SW480 (cell line): ENCODE measurements at places on chromosomes 2 and 18.

DNA sequence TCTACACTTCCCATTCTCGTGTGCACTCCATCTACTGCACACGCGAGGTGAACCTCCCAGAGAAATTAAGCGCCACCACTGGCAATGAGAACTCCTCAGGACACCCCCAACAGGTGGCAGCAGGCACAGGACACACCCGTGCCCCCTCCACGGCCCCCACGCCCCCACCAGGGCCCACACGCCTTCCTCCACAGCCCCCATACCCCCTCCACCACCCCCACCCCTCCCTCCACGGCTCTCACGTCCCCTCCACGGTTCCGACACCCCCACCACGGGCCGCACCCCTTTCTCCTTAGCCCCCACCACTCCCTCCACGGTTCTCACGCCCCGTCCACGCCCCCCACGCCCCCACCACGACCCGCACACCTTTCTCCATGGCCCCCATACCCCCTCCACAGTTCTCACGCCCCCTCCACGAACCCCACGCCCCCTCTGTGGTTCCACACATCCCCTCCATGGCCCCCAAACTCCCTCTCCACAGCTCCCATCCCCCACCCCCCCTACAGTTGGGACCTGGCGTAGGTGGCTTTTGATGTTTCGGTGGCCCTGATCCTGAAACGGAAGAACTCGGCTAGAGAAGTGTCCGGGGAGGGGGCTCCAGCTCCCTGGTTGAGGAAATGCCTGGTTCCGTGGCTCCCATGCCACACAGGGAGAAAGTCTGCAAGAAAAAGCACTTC, 110.8 kb downstream of the ZNF516 start:
- no peak for DNase-seq

DNA sequence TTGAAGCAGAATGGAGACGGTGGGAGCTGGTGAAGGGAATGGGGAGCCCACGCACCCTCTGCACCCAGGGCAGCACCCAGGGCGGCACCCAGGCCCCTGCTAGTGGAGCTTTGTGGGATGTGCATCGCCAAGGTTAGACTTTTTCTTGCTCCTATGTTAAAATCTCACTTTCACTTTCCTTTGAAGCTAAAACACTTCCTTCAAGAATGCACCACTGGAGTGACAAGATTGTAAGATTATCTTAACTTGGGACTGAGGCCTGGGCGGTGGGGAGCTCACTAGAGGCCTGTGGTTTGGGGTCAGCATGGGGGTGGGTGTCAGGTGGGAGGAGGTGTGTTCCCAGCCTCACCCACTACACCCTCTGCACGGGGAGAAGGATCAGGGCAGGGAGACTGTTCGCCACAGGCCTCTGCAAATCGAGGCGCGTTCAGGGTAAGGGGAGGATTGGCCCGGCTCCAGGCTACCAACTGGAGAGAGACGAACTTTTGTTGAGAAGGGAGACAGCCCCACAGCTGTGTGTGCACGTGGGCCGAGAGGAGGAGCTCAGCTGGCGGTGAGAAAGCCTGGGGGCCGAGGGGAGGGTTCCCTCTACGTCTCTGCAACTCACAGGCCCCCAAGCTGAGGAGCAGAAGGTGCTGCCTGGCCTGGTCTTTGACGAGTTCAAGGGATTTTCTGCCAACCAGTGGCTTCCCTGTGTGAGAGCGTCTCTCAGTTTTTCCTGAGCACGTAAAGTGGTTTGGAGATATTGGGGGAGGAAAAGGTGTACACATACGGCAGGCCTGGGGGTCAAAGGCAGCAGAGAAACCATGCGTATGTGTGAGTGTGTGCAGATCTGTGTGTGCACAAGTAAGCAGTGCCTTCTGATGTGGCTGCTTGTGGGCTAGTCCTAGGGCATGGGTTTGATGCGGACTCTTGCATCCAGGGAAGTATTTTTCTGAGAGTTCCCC, 147.7 kb downstream of the KLHL29 start:
- no peak for DNase-seq

- no peak for DNase-seq
Observed at GRCh38 chr18:40163254-40163653, 1791.8 kb upstream of the PIK3C3 start.

GRCh38 chr18:42184685-42185477, 229.8 kb downstream of the PIK3C3 start:
- DNase-seq = no peak

DNA sequence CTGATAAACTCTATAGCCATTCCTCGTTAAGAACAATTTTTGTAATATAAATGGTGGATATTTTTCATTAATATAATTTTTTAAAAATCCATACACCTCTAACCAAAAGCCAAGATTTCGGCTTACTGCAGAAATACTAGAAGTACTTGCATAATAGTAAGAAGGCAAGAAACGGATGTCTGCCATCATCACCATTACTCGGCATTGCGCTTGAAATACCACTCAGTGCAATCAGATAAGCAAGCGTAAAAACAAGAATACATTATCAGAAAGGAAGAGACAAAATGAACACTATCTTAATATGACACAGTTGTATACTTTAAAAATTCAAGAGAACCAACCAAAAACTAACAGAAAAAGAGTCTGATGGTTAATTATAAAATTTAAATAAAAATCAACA, 15.2 kb upstream of the BOLA3 start:
- DNase-seq = no peak

- DNase-seq = no peak
Observed at GRCh38 chr2:44295633-44296359, 20.5 kb downstream of the SLC3A1 start.

- no peak for DNase-seq
Observed at GRCh38 chr2:113724010-113724409, 32.4 kb downstream of the SLC35F5 start.
